ENCODE measurements at places on chromosomes 13 and 19. TPM values are rescaled to one million over a fixed set of nuclear protein-coding genes. Genes with fewer than 3 reads are reported as not detected.

DNA sequence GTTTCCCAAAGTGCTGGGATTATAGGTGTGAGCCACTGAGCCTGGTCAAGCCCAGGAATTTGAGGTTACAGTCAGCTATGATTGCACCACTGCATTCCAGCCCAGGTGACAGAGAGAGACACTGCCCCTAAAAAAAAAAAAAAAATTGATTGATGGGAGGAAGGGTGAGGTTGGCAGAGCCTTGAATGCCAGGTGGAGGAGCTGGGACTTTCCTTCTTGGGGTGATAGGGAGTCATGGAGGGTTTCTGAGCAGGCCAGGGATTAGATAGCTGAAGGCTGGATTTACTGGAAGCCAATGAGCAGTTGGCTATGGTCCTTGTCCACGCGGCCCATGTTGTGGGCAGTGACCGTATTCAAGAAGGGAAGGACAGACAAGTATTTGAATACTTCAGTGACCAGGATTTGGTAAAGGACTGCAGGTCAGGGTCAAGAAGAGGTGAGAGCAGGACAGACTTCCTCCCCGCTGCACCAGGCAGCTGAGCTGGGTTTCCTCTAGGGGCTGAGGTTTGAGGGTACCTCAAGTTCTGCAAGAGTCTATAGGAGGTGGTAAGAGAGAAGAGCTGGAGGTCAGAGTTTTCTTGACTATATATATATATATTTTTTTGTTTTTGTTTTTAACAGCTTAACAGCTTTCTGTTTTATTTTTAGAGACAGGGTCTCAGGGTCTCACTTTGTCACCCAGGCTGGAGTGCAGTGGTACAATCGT lies 6.9 kb upstream of the ICAM4 start:
- peaks cover 100% of the 10 kb centered on the region for H3K36me3 ChIP-seq
- DNase-seq = no peak
- peak overlapping the region; percentile 26 for H3K27ac ChIP-seq
- H3K27me3 ChIP-seq = no peaks in the 10 kb centered on the region

DNA sequence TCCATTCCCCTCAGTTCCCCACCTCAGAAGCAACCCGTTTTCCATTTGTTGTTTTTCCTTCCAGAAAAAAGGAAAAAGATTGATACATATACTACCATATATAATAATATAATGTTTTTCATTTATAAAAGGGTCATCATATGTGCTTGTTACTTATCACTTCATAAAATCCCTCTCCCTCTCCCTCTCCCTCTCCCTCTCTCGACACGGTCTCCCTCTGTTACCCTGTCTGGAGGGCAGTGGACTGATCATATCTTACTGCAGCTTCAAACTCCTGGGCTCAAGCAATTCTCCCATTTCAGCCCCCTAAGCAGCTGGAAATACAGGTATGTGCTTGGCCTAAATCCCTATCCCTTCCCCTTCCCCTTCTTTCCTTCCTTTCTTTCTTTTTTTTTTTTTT lies 17.1 kb downstream of the PNMA8A start:
- no peak for DNase-seq
- H3K27ac ChIP-seq = no peak overlapping the region
- no peaks in the 10 kb centered on the region for H3K36me3 ChIP-seq
- no peaks in the 10 kb centered on the region for H3K27me3 ChIP-seq
- H3K4me1 ChIP-seq = no peaks in the 10 kb centered on the region

DNA sequence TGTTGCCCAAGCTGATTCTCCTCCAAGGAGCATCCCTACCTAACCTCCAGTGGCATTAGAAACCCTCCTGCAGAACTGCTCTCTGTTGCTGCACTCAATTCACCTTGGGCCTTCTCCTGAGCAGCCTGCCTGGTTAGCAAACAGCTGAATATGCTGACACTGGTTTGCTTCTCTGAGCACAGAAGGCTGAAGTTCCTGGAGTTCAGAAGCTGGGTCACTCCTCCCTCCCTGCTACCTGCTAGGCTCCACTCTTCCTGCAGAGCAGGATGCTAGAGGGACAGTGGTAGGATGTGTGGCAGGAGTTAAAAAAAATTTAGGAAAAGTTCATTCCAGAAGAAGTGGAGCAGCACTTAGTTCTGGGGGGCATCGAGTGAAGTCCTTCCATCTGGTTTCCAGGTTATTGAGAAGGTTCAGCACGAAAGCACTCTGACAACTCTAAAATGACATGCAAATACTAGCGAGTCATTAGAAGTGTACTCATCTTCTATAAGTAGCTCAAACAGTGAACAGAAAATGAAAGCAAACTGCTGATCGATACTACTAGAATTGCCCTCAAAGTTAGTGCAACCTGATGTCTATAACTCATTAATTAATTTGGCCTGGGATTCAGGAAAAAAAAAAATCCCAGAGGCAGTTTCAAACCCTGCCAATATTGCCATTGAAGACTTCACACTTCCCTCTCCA lies 293.7 kb downstream of the POU4F1 start:
- H3K27ac ChIP-seq = no peak overlapping the region
- no peak for DNase-seq
- H3K4me3 ChIP-seq = no peak overlapping the region
- no peaks in the 10 kb centered on the region for H3K36me3 ChIP-seq

PSG1 gene
- polyA plus RNA-seq = not detected

DNA sequence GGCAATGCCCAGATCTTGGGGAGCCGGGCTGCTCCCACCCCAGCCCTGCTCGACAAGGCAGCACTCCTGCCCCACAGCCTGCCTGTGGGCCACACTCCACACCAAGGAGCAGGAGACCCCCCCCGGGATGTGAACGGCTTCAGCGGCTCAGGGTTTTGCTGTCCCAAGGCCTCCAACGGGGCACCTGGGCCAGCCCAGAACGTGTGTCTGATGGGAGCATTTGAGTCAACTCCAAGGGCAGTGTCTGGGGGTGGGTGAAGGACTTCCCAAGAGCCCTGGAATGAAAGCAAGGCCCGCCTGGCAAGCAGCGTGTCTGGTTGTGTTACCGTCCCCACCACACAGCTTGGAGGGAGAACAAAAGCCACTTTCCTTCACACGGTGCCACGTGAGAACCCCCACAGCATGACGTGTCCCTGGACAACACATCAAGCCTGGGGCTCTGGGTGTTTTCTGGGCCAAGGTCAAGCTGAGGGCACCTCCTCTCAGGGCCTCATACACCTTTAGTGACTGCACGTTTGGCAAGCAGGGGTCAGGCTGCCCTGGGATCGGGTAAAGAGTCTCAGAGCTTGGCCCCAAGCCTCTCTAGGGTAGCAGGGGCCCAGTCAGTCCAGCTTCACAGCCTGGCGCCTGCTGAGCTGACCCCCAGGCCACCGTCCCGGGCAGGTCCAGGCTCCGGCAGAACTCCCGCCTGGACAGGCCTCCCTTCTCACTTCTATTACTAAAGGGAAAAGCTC lies 6.0 kb downstream of the C13orf46 start:
- H3K4me3 ChIP-seq = no peak overlapping the region
- no peak overlapping the region for H3K27ac ChIP-seq
- no peaks in the 10 kb centered on the region for H3K27me3 ChIP-seq
- peaks cover 7% of the 10 kb centered on the region for H3K4me1 ChIP-seq

GRCh38 chr19:45418802-45419201 lies 4.9 kb downstream of the ERCC1 start:
- H3K36me3 ChIP-seq = peaks cover 63% of the 10 kb centered on the region
- H3K27me3 ChIP-seq = no peaks in the 10 kb centered on the region
- H3K27ac ChIP-seq = no peak overlapping the region
- no peak overlapping the region for H3K4me3 ChIP-seq
- H3K4me1 ChIP-seq = peaks cover 58% of the 10 kb centered on the region

DNA sequence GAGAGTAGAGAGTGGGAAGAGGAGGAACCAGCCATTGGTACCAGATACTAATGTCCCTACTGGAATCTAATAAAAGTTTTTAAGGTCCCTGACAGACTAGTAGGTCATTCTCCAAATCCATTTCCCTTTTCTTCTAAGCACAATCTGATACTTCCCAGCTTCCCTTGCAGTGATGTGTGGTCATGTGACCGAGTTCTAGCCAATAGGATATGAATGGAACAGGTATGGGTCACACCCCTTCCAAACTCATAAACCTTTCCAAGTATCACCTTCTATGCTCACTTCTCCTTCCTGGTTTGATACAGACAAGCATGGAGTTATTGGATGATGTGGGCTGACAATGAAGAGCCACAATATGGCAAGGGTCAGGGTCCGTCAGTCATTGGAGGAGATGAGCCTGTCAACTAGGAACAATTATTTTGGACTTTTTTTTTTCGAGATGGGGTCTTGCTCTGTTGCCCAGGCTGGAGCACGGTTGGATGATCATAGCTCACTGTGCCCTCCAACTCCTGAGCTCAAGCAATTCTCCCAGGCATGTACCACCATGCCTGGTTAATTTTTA lies 54.8 kb downstream of the CACNA1A start:
- H3K27me3 ChIP-seq = no peaks in the 10 kb centered on the region
- H3K27ac ChIP-seq = no peak overlapping the region
- no peak overlapping the region for H3K4me3 ChIP-seq
- DNase-seq = no peak

STOML3 gene
- not detected for polyA plus RNA-seq

DNA sequence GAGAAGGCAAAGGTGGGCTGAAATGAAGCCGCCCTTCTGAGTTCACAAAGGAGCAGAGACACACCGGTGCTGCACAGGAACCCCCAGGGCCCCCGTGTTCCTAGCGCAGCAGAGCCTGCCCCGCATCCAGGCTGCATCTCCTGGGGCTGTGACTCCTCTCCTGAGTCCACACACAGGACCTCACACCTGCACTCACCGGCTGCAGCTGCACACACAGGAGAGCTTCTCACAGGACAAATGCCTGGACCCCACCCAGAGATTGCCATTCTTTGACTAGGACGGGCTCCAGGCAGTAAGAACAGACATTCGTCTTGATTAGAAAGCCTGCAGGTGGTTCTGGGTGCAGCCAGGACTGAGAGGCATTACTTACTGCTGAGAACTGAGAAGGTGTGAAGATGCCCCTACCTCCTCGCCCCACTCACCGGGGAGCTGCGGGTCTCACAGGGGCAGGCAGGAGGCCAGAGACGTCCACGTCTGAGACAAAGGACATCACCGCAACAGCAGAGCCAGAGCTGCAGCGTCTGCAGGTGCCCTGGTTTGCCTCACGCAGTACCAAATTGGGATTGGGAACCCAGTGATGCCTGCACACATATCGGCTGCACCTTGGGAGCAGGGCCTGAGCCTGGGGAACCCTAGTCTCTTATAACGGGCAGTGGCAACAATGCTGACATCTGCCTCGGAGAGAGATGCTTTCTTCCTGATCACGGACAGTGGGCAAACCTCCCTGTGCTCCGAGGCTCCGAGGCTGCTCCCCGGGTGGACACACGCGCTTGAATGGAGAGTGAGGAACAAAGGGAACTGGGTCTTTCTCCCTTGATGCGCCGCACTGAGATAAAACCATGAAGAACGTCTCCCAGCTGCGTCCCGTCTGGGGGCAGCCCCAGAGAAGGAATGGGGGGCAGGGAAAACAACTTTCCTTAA lies 50.4 kb downstream of the RASA3 start:
- no peak overlapping the region for H3K4me3 ChIP-seq
- H3K27ac ChIP-seq = no peak overlapping the region
- H3K4me1 ChIP-seq = no peaks in the 10 kb centered on the region
- peaks cover 38% of the 10 kb centered on the region for H3K36me3 ChIP-seq
- no peak for DNase-seq

- DNase-seq = no peak
- no peak overlapping the region for H3K27ac ChIP-seq
- no peaks in the 10 kb centered on the region for H3K27me3 ChIP-seq
- peaks cover 16% of the 10 kb centered on the region for H3K4me1 ChIP-seq
Observed at GRCh38 chr19:29201855-29202254, 11.1 kb downstream of the UQCRFS1 start.

SLC25A42 gene
- 10.6 TPM for polyA plus RNA-seq

GRCh38 chr13:104648291-104648690 lies 1582.1 kb upstream of the SLC10A2 start:
- DNase-seq = no peak
- no peaks in the 10 kb centered on the region for H3K36me3 ChIP-seq
- no peaks in the 10 kb centered on the region for H3K27me3 ChIP-seq

DNA sequence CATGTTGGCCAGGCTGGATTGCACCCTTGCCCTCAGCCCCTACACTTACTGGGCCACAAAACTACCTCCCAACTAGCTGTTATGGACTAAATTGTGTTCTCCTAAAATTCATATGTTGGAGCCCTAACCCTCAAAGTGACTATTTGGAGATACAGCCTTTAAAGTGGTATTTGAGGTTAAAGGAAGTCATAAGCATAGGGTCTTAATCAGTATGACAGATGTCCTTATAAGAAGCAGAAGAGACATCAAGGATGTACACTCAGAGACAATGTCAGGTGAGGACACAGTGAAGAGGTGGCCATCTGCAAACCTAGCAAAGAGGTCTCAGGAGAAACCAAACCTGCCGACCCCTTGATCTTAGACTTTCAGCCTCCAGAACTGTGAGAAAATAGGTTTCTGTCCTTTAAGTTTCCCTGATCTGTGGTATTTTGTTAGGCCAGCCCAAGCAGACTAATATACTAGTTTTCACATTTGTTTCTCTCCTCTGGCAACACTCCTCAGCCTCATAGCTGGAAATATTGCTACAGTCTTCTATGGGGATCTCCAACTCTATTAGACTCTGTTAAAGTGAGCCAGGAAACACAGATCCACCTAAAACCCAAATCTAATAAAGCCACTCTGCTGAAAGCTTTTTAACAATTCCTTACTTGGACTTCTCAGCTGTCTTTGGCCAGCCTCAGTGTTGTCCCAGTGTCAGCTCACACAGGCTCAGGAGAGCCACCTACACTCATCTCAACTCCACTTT lies 256.5 kb downstream of the TBC1D4 start:
- no peak overlapping the region for H3K27ac ChIP-seq
- H3K27me3 ChIP-seq = peaks cover 2% of the 10 kb centered on the region
- no peak for DNase-seq
- H3K4me1 ChIP-seq = no peaks in the 10 kb centered on the region
- no peak overlapping the region for H3K4me3 ChIP-seq
- no peaks in the 10 kb centered on the region for H3K36me3 ChIP-seq

GRCh38 chr19:2720777-2721569 lies at the start of gene DIRAS1:
Gene DIRAS1, minus strand, starts transcription at chr19:2721372. Its CDS starts 3,566 bp downstream, at chr19:2717806.
- no peak within 1 kb of the TSS for H3K27ac ChIP-seq
- no peak within 1 kb of the TSS for H3K4me3 ChIP-seq
- H3K4me1 ChIP-seq = no peaks in the 10 kb centered on the region
- H3K36me3 ChIP-seq = no peaks in the 10 kb centered on the region
- no peak for DNase-seq
- peaks cover 18% of the 10 kb centered on the region for H3K27me3 ChIP-seq

GSX1 gene
- polyA plus RNA-seq = not detected
